Gastrocnemius medialis (tissue), 4 donors: ENCODE measurements at places on chromosomes 3 and 15.
A peak's percentile ranks its signal among the peaks of the same experiment; 100 is the strongest.

DNA sequence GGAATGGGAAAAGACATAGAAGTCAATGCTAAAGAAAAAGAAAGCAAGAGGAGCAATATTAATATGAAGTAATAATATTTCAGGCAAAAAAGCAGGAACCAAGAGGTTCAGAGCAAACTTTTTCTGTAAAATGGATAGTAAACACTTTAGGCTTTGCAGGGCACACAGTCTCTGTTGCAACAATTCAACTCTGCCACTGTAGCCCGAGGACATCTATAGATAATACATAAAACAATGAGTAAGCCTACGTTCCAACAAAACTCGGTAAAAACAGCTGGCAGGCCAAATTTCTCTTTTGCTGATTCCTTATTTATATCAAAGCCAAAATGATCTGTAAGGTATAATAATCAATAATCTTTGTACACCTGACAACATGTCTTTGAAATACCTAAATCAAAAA is 56.8 kb downstream of the SMAD6 start:
- no peak overlapping the region for H3K4me3 ChIP-seq
- H3K27me3 ChIP-seq = no peaks in the 10 kb centered on the region
- no peak overlapping the region for H3K27ac ChIP-seq
- H3K36me3 ChIP-seq = no peaks in the 10 kb centered on the region
- H3K4me1 ChIP-seq = peaks cover 13% of the 10 kb centered on the region
- no peak for DNase-seq

- H3K27me3 ChIP-seq = no peaks in the 10 kb centered on the region
- H3K4me3 ChIP-seq = peak overlapping the region; percentile 90
- no peaks in the 10 kb centered on the region for H3K36me3 ChIP-seq
Observed at GRCh38 chr3:57557085-57557537, 1.0 kb downstream of the PDE12 start.

GRCh38 chr15:26628879-26629529 is 143.9 kb downstream of the GABRB3 start:
- H3K36me3 ChIP-seq = no peaks in the 10 kb centered on the region
- no peak overlapping the region for H3K4me3 ChIP-seq
- no peaks in the 10 kb centered on the region for H3K4me1 ChIP-seq

DNA sequence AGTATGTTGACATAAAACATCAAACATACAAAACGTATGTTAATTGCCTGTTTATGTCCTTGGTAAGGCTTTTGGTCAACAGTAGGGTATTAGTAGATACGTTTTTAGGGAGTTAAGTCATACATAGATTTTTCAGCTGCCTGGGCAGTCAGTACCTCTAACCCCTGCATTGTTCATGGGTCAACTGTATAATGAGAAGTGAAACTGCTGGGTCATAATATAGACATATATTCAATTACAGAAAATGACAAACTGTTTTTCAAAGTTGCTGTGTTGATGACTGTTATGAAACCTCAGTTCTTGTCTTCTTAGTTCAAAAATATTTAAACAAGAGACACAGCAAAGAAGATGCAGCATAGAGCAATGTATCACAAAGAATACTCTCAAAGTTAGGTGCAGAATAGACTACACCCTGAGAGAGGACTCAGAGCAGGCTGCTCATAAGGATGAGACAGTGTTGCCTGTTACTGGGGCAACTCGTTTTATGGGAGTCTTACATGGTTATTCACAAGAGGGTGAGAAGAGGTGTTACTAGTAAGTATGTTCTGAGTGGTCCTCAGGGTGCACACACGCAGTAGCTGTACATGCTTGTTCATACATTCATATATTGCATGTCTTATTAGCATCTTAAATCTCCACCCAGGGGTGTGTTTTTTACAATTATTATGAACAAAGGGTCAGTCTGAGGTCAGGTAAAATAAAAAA is 53.1 kb upstream of the ADAMTS17 start:
- DNase-seq = no peak
- H3K36me3 ChIP-seq = no peaks in the 10 kb centered on the region
- H3K27ac ChIP-seq = no peak overlapping the region
- H3K27me3 ChIP-seq = no peaks in the 10 kb centered on the region
- no peaks in the 10 kb centered on the region for H3K4me1 ChIP-seq
- no peak overlapping the region for H3K4me3 ChIP-seq

GRCh38 chr15:63231706-63232105 is 42.3 kb downstream of the RAB8B start:
- no peak for DNase-seq
- no peaks in the 10 kb centered on the region for H3K27me3 ChIP-seq
- H3K27ac ChIP-seq = no peak overlapping the region
- no peak overlapping the region for H3K4me3 ChIP-seq
- H3K36me3 ChIP-seq = no peaks in the 10 kb centered on the region

GRCh38 chr3:123194552-123194951 is 7.2 kb upstream of the SEC22A start:
- H3K36me3 ChIP-seq = no peaks in the 10 kb centered on the region
- H3K27me3 ChIP-seq = no peaks in the 10 kb centered on the region
- no peak overlapping the region for H3K4me3 ChIP-seq
- no peaks in the 10 kb centered on the region for H3K4me1 ChIP-seq
- DNase-seq = no peak

- no peaks in the 10 kb centered on the region for H3K36me3 ChIP-seq
- H3K27me3 ChIP-seq = no peaks in the 10 kb centered on the region
- no peak for DNase-seq
- H3K27ac ChIP-seq = peak overlapping the region; percentile 98
- H3K4me3 ChIP-seq = no peak overlapping the region
- peaks cover 65% of the 10 kb centered on the region for H3K4me1 ChIP-seq
Observed at GRCh38 chr15:72110355-72110754, 7.6 kb downstream of the MYO9A start.
